ENCODE measurements at places on chromosomes 13 and 19. TPM values are rescaled to one million over a fixed set of nuclear protein-coding genes. Genes with fewer than 3 reads are reported as not detected.

- H3K36me3 ChIP-seq = peaks cover 9% of the 10 kb centered on the region
- peaks cover 14% of the 10 kb centered on the region for H3K4me1 ChIP-seq
- no peak overlapping the region for H3K27ac ChIP-seq
- no peak overlapping the region for H3K4me3 ChIP-seq
- H3K27me3 ChIP-seq = no peaks in the 10 kb centered on the region
Measured at GRCh38 chr13:23793711-23794110, 95.5 kb downstream of the MIPEP start.

GRCh38 chr13:41492432-41493260 lies 35.3 kb downstream of the RGCC start:
- H3K4me1 ChIP-seq = peaks cover 4% of the 10 kb centered on the region
- H3K27ac ChIP-seq = no peak overlapping the region
- no peak overlapping the region for H3K4me3 ChIP-seq

GRCh38 chr19:46697204-46697960 lies 19.5 kb downstream of the PRKD2 start:
- H3K4me1 ChIP-seq = peaks cover 4% of the 10 kb centered on the region
- H3K27ac ChIP-seq = peak overlapping the region; percentile 84
- peak; percentile 99 for DNase-seq

GRCh38 chr19:40811478-40812341 lies 12.7 kb downstream of the EGLN2 start:
- peaks cover 16% of the 10 kb centered on the region for H3K4me1 ChIP-seq
- H3K36me3 ChIP-seq = no peaks in the 10 kb centered on the region
- H3K27me3 ChIP-seq = peaks cover 15% of the 10 kb centered on the region
- H3K27ac ChIP-seq = no peak overlapping the region

- no peaks in the 10 kb centered on the region for H3K27me3 ChIP-seq
- no peak overlapping the region for H3K27ac ChIP-seq
- peaks cover 17% of the 10 kb centered on the region for H3K4me1 ChIP-seq
Measured at GRCh38 chr13:40485611-40486517, 180.6 kb downstream of the FOXO1 start.

GRCh38 chr13:44308352-44308751 lies 65.3 kb upstream of the SERP2 start:
- DNase-seq = no peak
- H3K4me3 ChIP-seq = no peak overlapping the region
- peaks cover 35% of the 10 kb centered on the region for H3K27me3 ChIP-seq
- H3K4me1 ChIP-seq = peaks cover 34% of the 10 kb centered on the region
- no peaks in the 10 kb centered on the region for H3K36me3 ChIP-seq

DNA sequence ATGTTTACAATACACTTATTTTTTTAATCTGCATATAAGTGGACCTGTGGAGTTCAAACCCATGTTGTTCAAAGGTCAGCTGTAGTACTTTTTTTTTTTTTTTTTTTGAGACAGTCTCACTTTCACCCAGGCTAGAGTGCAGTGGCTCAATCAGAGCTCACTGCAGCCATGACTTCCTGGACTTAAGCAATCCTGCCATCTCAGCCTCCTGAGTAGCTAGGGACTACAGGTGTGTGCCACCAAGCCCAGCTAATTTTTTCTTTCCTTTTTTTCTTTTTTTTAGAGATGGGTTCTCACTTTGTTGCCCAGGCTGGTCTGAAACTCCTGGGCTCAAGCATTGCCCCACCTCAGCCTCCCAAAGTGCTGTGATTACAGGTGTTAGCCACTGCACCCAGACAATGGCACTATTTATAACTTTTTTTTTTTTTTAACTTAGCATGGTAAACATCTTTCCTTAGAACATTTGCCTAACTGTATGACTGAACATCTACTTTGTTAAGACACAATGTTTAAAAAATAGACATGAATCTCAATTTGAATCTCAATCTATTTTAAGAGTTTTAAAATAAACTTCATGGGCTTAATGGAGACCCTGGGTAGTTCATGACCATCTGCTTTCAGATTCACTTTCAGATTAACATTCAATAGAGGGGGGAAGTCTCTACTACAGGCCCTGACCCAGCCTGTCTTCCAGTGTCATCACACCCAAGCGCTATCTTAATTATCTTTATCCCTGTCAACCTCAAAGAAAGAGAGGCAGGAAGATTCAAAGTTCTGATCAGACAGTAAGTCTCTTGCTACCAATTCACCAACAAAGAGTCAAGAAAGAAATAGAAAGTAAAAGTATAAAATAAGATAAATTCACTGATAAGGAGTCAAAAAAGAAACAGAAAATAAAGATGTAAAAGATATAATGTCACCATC lies 97.7 kb upstream of the DOCK9 start:
- H3K4me3 ChIP-seq = no peak overlapping the region
- H3K27me3 ChIP-seq = no peaks in the 10 kb centered on the region
- no peaks in the 10 kb centered on the region for H3K36me3 ChIP-seq
- DNase-seq = no peak
- H3K27ac ChIP-seq = no peak overlapping the region

DNA sequence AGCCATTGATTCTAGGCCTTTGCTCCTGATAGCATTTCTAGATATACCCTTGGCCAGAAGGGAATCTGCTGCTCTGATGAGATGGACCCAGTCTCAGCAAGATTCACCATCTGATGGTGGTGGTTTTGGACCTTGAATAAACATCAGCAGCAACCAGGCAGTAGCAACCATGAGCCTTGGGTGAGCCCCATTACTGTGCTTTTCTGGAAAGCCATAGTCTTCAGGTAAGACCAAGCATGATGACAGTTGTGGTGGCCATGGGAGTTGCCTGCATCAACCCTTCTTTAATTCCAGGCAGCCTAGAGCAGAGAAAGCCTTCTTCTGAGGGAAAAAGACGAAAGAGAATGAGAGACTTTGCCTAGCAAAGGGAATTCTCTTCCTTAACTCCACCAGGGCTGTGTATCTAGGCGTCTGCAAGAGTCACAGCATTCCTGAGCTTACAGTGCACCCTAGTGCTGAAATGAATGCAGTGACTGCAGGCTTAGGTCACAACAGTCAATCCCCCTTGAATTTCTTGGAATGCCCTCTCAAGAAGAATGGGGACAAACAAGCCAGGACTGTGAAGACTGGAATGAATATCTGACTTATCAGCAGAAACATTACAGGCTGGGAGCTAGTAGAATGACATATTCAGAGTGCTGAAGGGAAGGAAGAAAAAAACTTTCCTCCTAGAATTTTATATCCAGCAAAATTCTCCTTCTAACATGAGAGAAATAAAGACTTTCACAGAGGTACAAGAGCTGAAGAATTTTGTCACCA lies 942.4 kb upstream of the PCDH20 start:
- H3K36me3 ChIP-seq = no peaks in the 10 kb centered on the region
- H3K27me3 ChIP-seq = no peaks in the 10 kb centered on the region
- no peak overlapping the region for H3K4me3 ChIP-seq
- H3K4me1 ChIP-seq = no peaks in the 10 kb centered on the region

GRCh38 chr19:46537136-46538097 lies 41.8 kb upstream of the PNMA8B start:
- no peaks in the 10 kb centered on the region for H3K36me3 ChIP-seq
- peak; percentile 79 for DNase-seq
- H3K4me1 ChIP-seq = no peaks in the 10 kb centered on the region
- no peak overlapping the region for H3K27ac ChIP-seq
- H3K27me3 ChIP-seq = no peaks in the 10 kb centered on the region

Gene MFSD12
- total RNA-seq = 75.5 TPM

Gene DMRTC2
- 0.21 TPM for total RNA-seq

Data from GM23338 (cell line).